ENCODE measurements at places on chromosomes 3 and 15. TPM values are rescaled to one million over a fixed set of nuclear protein-coding genes. Genes with fewer than 3 reads are reported as not detected.

FBXO40 gene
- total RNA-seq: 1.5 TPM

KLHDC8B gene
- total RNA-seq: 39.2 TPM

STARD5 gene
- 8.2 TPM for total RNA-seq

TUSC2 gene
- total RNA-seq: 10.5 TPM

CYP1A2 gene
- not detected for total RNA-seq

SIDT1 gene
- 4.7 TPM for total RNA-seq

TGM5 gene
- total RNA-seq: not detected

MASP1 gene
- 8.5 TPM for total RNA-seq

Data from metanephros (tissue), 2 donors.